ENCODE measurements at places on chromosomes 1 and 21.

GRCh38 chr21:36059823-36060158, 535 bp downstream of the SETD4 start:
- no peak for DNase-seq

DNA sequence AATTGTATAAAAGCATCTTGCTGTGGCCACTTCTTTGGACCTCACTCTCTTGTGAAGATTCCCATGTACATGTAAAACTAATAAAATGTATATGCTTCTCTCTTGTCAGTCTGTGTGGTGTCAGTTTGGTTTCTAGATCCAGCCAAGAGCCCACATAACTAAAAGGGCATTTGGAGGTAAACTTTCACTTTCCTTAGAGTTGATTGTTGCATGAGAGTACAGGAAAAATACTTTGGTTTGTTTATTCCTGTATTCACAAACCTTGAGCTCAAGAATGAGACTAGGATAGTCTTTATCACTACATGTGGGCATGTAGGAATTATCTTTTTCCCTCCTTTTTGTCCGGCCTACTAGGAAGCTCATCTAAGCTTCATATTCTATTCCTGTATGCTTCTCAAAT, 50.9 kb downstream of the KCTD3 start:
- no peak for DNase-seq

DNA sequence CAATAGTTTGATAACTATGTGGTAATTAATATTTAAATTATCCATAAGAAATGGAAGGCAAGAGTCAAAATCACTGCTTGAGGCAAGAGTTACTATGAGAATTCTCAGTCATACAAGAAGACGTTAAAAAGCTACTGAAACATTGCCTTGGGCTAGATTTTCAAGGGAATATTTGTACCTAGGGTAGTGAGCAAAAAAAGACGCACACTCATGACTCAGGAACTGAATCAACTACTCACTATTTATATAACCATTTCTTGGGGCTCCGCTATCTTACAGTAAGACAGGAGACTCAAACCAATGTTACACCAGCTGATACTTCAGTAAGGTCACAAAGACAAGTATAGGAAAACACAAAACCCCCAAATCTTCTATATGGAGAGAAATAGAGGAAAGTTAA, 151.5 kb upstream of the RNPC3 start:
- DNase-seq, result no peak

- DNase-seq, result no peak
Measured at GRCh38 chr1:244077473-244078220, 26.6 kb downstream of the ZBTB18 start.

DNA sequence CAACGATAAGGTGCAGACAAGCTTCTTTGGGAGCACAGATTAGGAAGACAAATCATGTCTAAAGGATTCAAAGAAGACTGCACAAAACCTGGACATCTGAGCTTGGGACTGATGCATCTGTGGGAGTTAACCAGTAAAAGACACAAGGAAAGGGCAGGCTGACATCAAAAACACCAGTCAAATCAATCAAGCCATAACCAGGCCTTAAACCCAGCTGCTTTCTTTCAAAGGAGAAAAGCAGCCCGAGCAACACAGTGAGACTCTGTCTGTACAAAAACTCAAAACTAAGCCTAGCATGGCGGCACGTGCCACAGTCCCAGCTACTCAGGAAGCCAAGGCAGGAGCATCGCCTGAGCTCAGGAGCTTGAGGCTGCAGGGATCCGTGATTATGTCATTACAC, 411.6 kb downstream of the SMYD3 start:
- no peak for DNase-seq

DNA sequence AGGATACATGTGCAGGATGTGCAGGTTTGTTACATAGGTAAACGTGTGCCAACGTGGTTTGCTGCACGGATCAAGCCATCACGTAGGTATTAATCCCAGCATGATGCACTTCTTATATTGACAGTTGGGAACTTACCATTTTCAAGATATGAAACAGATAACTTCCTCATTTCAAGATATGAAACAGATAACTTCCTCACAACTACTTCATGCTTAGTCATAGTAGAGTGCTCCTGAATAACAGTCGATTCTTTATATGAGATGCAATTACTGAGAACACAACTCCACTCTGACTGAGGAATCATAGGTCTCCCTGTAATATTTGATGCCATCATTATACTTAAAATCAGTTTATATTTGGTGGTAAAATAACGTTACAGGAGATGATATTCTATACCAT, 1124.3 kb downstream of the AMY1C start:
- DNase-seq, result no peak

- DNase-seq, result no peak
Measured at GRCh38 chr1:205971082-205971481, 27.8 kb upstream of the SLC26A9 start.

- DNase-seq, result no peak
Measured at GRCh38 chr21:26437326-26438009, 135.6 kb downstream of the CYYR1 start.

GRCh38 chr1:88655685-88656299, 28.3 kb upstream of the PKN2 start:
- no peak for DNase-seq

GRCh38 chr1:154129391-154129970, 25.4 kb downstream of the NUP210L start:
- no peak for DNase-seq
